ENCODE measurements at places on chromosomes 5 and 9. TPM values are rescaled to one million over a fixed set of nuclear protein-coding genes. Genes with fewer than 3 reads are reported as not detected.

Gene OLFML2A
- 11.3 TPM for polyA plus RNA-seq

Gene FRMD3
- polyA plus RNA-seq, result 3.3 TPM

GRCh38 chr5:57871496-57871895 is 388.9 kb upstream of the ACTBL2 start:
- no peak for DNase-seq

- no peak for DNase-seq
Measured at GRCh38 chr5:15283076-15283475, 216.9 kb upstream of the FBXL7 start.

DNA sequence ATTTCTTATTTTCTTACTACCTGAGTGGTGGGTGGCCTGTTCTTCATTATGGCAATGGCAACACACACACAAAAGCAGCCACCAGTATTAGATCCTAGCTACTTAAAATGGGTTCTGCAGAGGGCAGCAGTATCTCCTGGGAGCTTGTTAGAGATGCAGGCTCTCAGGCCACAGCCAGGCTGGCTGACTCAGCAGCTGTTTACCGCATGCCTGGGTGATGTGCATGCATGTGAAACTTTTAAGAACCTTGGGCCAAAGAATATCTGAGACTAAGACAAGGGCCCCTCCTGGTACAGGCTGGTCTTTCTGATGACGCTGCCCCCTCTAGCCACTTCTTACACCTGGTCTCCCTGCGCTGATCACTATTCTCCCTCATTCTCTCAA is 399.0 kb downstream of the MED10 start:
- DNase-seq, result peak; percentile 32

DNA sequence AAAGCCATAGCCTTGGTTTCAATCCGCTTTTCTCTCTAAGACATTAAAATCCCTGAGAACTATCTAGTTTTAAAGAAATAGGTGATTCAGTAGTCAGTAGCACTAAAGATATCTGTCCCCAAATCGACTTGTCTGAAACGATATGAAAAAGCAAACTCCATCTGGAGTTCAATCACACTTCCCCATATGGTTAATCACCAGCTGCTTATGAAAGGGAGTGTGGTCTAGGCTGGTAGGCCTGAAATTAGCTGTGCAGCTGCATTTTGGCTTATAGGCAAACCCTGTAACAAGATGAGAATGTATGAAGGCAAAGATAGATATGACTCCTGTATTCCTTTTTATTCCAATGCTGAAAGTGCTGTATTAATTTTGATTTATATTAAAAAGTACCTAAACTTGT is 65.9 kb downstream of the DMRTA1 start:
- no peak for DNase-seq

GRCh38 chr9:97753975-97754374 is 56.8 kb upstream of the XPA start:
- no peak for DNase-seq

DNA sequence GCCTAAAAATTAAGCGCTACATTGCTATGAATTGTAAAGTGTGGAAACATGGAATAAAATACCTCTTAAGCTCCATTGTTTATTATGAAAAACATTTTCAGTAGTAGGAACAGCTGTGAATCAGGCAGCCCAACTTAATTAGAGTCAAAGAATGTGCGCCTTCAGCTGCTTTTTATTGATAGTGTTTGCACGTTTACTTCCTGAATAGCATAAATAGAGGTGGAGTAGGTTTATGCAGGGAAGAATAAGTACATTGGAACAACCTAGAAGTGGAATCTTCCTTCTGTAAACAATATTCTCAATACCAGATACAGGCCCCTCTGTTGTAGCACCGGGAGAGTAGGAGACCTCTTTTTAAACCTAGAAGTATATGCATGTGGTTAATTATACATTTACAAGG is 79.9 kb downstream of the IQGAP2 start:
- DNase-seq, result no peak

GRCh38 chr5:111463311-111463710 is 49.0 kb downstream of the STARD4 start:
- no peak for DNase-seq

DNA sequence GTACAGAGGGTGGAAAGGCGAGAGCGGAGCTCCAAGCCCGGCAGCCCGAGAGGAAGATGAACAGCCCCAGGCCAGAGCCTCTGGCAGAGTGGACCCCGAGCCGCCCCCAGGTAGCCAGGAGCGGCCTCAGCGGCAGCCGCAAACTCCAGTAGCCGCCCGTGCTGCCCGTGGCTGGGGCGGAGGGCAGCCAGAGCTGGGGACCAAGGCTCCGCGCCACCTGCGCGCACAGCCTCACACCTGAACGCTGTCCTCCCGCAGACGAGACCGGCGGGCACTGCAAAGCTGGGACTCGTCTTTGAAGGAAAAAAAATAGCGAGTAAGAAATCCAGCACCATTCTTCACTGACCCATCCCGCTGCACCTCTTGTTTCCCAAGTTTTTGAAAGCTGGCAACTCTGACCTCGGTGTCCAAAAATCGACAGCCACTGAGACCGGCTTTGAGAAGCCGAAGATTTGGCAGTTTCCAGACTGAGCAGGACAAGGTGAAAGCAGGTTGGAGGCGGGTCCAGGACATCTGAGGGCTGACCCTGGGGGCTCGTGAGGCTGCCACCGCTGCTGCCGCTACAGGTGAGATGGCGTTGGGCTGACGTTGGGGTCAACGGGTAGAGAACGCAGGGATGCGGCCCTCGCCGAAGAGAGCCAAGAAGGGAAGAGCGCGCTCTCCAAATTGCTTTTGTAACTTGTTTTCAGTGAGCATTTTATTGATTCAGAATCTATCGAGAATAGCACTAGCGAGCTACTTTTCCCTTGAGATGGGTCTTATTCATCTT is at the start of gene PTGER4:
Gene PTGER4 (plus strand): TSS at position 3 of the 769 bp plus-strand sequence. CDS start 1,079 bp downstream, outside the sequence.
- no peak for DNase-seq
